ENCODE measurements at places on chromosomes 7 and 10.

DNA sequence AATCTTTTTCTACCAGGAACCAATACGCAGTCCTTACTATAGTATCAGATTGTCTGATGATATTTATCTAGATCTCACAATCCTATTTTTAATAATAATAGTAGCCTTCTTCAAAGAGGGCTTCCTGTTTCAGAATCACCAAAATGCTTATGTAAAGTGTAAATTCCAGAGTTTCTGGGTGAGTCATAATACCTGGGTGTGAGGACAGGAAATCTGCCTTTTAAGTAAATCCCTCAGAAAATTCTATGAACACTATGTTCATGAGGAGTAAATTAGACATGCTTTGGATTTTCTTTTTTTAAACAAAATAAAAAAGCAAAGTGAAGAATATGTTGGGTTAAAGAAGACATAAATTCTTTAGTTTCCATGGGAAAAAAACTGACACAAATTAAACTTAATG is 20.5 kb downstream of the DKK1 start:
- DNase-seq, result no peak

- no peak for DNase-seq
Measured at GRCh38 chr7:44079331-44080021, 2.9 kb downstream of the POLM start.

DNA sequence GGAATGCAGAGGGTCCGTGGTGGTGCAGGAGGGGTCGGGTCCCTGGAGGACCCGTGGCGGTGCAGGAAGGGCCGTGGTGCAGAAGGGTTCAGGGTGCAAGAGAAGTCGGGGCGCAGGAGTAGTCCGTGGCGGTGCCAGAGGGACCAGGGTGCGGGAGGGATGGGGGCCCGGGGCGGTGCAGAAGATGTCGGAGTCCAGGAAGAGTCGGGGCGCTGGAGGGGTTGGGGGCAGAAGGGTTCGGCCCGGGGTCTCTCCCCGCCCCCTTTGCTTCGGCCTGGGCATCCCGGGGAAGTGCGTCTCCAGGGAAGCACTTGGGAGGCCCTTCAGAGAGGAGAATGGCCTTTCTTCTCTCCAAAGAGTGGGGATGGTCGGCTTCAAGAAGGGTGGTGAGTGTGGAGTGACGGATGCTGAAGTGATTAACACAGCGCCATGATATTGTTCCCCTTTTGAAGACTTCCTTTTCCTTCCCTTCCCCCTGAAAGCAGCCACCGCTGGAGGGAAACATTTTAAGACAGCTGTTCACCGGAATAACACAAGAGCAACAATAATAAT is 997 bp downstream of the WDR37 start:
- no peak for DNase-seq

GRCh38 chr10:103493916-103494877 is 692 bp downstream of the NEURL1 start:
- peak; percentile 51 for DNase-seq

GRCh38 chr7:87361320-87361719 is 15.9 kb downstream of the CROT start:
- DNase-seq, result no peak

- DNase-seq, result no peak
Measured at GRCh38 chr7:29483219-29484104, 80.2 kb upstream of the PRR15 start.

DNA sequence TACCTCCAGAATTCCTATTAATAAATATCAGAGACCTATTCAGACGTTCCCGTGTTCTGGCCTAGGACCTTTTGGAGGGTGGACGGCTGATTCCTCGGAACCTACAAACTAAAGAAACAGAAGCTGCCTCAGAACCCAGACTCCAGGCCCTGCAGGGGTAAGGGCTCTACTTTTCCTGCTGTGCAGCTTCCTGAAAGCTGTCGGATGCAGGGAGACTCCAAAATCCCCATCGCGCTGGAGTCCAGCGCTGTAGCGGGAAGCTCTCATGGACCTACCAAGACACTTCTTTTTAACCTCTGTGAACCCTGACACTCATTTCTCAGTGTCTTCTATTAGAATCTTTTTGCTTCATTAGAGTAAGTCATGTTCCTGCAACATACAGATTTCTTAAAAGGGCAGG is 244.5 kb upstream of the PITRM1 start:
- no peak for DNase-seq

DNA sequence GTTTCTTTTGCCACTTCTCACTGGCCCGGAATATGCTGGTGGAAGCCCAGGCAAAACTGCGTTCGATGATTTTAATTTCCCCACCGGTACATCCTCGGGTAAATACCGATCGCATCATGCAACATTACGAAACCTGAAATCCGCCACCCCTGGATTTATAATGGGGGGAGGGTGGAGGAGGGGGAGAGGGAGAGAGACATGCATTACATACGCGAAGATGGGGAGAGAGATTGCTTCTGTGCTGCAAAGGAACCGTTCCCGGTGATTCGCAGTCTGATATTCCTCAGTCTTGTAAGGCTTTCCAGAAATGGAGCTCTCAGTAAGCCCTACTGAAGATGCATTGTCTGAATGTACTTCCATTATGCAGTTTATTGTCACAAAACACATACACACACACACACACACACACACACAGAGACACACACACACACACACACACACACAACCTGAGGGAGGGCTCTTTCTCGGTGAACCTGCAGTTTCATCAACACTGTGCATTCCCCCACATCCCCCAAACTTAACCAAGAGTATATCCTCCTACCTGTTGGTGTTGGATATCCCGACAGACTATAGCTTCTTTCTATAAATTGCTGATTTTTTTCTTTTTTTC is 741 bp downstream of the GPR85 start:
- no peak for DNase-seq

GRCh38 chr7:67550801-67551436 is 554.3 kb downstream of the TYW1 start:
- DNase-seq, result no peak

- DNase-seq, result no peak
Measured at GRCh38 chr7:3544202-3544601, 243.2 kb downstream of the SDK1 start.

GRCh38 chr7:116546054-116546453 is 21.2 kb downstream of the CAV1 start:
- no peak for DNase-seq

DNA sequence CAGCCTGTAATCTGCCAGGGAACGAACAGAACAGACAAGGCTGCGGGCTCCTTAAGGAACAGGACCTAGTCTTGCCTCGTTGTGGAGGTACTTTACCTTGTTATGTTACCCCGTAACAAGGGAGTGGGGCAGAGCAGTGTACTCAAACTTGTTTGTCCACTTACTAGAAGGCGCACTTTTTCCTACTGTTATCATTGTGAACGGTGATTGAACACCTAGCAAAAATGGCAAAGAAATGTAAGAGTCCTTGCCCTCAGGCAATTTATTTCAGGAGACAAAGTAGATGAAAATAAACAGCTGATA is 620 bp upstream of the IMPDH1 start:
- DNase-seq, result no peak

- no peak for DNase-seq
Measured at GRCh38 chr10:78260141-78260540, 226.5 kb downstream of the RPS24 start.

DNA sequence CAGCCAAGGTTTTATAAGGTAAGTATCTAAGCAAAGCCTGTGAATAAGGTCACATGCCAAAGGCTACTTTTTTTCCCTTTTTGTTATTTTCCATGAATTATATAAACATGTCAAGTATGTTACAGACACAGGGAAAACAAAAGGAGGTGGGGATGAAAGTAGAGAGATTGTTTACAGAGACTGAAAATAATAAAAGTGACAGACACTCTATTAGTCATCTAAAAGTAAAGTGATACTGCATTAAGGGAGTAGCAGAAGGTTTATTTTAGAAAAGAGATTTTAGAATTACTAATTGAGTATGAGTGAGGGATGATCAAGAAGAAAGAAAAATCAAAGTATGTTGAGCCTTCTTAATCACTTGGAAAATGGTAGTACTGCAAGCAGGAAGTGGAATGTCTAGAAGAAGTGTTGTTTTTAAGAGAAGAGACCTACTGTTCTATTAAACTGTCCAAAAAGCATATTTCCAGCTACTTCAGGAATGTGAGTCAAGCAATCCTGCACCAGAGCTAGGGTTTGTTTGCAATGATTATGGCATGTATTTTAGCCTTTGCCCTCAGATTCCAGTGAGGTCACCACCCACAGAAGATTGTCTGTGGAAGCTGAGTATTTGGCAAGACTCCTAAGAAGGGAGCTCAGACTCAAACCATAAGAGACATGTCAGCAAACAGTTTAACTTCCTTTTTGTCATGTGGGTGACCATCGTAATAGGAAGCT is 177.9 kb upstream of the PLXDC2 start:
- DNase-seq, result no peak

DNA sequence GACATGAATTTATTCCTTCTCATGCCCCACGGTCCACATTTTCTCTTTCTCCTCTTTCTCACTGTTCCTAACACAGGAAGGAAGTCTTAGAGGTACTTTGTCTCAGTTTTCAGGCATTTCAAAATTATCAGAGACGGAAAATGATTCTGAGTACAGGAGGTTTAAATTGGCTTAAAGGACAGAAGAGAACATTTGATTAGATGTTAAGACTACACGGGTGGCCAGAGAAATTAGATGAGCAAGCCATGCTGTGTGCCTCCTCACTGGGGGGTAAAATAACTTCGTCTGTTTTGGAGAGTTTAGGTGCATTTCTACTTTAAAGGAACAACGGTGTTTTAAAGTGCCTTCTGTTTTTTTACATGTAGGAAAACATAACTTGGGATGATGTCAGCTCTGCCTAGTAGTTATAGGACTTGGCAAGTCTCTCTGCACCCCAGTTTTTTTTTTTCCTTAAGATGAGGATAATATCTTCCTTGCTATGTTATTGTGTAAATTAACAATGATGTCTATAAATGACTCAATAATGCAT is 66.9 kb downstream of the MCMBP start:
- DNase-seq, result no peak

DNA sequence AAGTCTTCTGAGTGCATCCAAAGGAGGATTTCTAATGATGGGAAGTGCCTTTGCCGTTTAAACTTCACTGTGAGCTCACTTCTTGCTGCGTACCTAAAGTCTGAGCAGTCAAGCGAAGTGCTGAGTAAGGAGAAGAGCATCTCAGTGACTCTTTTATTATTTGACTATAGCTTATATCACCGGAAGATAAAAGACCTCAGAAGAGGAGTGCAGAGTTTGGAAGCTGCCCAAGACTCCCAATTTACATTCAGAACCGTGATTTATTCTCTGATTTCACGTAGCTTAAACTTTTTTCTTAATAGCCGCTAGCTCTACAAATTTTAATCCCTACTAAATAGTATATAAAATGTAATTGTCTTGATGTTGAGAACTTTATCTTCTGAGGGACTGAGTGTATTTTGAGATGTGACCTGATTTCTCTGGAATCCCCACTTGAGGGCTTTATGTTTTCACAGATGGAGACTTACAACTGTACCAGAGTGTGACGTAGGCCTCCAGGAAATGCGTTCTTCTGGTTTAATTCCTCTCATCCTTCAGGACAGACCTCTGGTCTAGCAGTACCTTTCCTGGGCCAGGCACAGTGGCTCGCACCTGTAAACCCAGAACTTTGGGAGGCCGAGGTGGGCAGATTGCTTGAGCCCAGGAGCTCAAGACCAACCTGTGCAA is 51.1 kb downstream of the CAMK1D start:
- no peak for DNase-seq

DNA sequence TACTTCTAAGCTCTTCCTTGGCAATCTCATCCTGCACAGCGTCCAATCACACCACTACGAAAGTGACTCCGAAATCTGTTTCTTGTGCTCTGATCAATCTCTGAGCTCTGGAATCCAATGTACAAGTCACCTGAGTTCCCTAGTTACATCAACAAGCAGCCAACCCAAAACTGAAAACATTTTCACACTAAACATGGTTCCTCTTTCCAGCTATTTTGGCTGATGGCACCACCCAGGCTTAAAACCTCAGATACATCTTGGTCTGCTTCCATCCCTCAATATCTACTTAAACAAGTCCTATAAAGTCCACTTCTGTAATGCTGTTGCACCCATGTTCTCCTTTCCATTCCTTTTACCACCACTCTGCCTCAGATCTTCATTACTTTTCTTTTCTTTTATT is 3.6 kb downstream of the BLOC1S2 start:
- no peak for DNase-seq

DNA sequence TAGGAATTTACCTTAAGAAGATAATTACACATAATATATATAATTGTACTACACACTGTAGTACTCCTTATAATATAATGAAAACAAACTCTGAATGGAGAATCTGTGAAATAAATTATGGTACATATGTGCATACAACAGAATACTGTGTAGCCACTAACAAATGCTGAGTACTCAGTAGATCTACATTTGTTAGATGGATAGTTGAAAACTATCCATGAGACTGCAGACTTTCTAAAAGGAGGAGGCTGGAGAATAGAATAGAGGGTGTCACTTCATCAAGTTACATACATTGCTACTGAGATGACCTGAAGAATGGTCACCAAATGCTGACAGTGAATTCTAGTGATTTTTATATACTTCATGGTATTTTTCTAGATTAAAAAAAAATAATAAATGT is 68.7 kb upstream of the OGDHL start:
- no peak for DNase-seq

- DNase-seq, result no peak
Measured at GRCh38 chr7:143205560-143206293, 16.1 kb upstream of the TAS2R40 start.

- no peak for DNase-seq
Measured at GRCh38 chr10:78339251-78339650, 305.6 kb downstream of the RPS24 start.

- no peak for DNase-seq
Measured at GRCh38 chr7:83161186-83161585, 1.5 kb downstream of the PCLO start.

DNA sequence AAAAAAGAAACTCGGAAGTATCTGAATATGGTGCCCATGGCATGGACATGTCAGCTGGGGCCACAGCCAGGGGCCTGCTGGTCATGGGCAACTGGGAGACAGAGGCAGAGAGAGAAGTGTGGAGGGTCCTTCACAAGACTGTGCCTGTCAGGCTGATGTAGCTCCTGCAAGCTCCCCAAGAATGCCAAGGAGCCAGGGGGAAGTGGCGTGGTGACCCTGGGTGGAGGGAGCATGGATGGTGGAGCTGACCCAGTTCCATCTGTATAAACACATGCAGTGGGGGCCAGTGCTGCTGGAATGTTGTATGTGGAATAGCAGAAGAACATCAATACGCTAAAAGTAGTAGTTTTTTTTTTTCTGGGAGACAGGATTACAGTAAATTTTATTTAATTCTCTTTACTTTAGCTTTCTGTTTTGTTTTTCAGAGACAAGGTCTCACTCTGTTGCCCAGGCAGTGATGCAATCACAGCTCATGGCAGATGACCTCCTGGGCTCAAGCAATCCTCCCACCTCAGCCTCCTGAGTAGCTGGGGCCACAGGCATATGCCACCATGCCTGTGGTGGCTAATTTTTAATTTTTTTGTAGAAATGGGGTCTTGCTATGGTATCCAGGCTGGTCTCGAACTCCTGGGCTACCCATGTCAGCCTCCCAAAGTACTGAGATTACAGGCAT is 10.5 kb upstream of the ZMIZ2 start:
- DNase-seq, result no peak

GRCh38 chr10:69696073-69696731 is 66.2 kb downstream of the FAM241B start:
- peak; percentile 29 for DNase-seq

GRCh38 chr7:30805931-30806330 is 34.7 kb downstream of the MINDY4 start:
- no peak for DNase-seq

- DNase-seq, result no peak
Measured at GRCh38 chr7:121795736-121796135, 77.2 kb upstream of the PTPRZ1 start.

- no peak for DNase-seq
Measured at GRCh38 chr10:124727361-124727960, 16.7 kb downstream of the FAM53B start.
